Stimulated activated CD4-positive, alpha-beta T cell treated with anti-CD3 and anti-CD28 coated beads, Interleukin-2, amount 100 ng/mL, for 24 hours (primary cell): ENCODE measurements at places on chromosomes 2 and 18.

DNA sequence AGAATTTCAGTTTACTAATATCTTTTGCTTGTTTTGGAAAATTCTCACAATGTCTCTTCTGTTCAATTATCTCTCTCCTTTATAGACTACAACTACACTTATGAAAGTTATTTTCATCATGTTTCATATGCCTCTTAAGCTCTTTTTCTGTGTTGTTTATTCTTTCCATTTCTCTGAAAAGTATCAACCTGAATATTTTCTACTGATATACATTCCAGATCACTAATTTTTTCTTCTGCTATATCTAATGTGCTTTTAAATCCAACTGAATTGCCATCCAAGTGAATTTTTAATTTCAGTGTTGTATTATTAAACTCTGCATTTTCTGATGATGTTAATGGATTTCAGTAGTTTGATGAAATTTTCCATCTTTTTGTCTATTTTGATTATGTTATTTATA lies 301.3 kb downstream of the HRH4 start:
- DNase-seq, result no peak

DNA sequence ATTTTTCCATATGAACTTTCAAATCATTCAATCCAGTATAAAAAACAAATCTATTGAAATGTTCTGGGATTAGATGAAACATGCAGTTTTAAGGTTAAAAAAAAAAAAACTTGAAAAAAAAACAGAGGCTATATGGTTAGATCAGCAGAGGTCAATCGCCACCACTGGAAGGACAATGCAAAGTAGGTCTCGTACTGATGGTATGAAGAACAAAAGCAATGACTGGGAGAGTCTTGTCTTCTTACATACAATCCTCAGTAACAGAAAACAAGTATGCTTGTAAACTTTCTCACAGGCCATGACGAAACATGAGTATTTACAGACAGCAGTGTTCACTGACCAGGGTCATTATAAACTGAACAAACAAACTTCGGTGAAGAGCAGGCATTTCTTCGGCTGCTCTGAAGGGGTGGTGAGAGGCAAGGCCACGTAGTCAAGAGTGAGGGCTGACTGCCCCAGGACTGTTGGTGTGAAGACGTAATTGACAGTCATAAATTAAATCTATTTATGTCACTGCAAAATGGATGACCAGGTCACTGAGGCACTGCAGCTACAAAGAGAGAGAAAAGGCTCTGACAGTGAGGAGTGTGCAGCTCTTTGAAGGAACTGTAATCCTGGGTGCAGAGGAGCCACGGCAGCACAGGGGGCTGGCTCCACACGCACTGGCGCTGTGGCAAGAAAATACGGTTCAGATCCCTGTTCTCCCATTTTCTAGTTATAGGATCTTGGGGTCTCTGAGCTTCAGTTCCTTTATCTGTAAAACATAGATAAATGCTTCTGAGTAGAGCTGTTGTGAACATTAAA lies 60.0 kb downstream of the NXPH2 start:
- DNase-seq, result no peak

DNA sequence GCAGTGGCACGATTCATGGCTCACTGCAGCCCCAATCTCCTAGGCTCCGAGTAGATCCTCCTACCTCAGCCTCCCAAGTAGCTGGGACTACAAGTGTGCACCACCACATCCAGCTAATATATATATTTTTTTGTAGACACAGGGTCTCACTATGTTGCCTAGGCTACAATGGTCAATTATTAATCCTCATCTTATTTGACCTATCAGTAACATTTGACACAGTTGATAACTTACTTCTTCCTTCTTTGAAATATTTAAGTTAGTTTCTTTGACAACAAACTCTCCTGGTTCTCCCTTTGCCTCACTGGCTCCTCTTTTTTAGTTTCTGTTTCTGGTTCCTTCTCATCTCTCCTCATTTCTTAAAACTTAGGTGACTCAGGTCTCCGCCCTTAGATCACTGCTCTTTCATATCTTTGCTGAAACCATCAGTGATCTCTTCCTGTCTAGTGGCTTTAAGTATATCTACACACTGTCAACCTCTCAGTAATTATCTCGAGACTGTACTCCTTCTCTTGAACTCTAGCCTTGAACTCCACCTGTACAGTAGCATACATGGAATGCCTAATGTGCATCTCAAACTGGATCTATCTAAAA lies 11.5 kb downstream of the PGAP1 start:
- no peak for DNase-seq

- no peak for DNase-seq
Observed at GRCh38 chr2:75389271-75389670, 171.5 kb downstream of the EVA1A start.
